BE2C (cell line): ENCODE measurements at places on chromosomes 13 and 19.

- no peak for DNase-seq
Measured at GRCh38 chr13:32857689-32858088, 158.5 kb upstream of the KL start.

- DNase-seq: peak; percentile 46
Measured at GRCh38 chr19:6677883-6678689, 8.1 kb upstream of the TNFSF14 start.

DNA sequence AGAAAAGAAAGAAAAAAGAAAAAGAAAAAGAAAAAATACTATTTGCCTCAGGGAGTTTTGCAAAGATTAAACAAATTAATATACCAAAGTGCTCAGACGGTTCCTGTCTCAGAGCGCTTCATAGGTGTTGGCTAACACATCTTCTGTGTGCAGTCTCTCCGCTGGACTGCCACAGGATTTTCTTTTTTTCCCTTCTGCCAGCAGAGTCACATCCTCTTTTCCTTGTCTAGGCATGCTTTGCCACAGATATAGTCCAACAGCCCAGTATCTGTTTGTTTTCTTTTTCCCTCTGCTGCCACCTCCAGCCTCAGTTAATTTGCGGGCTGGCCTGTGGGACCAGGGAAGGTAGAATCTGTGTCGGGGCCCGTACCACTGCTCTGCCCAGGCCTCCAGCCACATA, 3.4 kb upstream of the URAD start:
- no peak for DNase-seq

DNA sequence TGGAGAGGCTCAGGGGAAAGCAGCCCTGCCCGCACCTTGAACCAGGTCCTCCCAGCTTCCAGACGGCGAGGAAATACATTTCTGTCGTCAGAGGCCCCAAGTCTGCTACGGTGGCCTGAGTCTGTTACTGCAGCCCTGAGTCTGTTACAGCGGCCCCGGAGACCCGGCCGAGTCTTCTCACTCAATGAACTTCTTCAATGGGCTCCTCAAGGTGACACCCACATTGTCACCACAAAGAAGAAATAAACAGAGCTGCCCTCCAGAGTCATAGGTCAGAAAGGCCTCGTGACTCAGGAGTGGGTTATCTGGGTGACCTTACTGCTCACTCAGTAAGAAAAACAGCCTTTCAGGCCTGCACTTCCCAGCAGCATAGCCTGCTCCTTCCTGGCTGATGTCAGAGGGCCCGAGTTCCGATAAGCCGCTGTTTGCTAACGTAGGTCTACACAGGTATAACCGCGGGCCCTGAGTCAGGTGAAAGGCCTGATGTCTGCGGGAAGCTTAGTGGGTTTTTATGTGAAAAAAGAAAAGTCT, 66.9 kb upstream of the TM9SF2 start:
- no peak for DNase-seq

- DNase-seq: no peak
Measured at GRCh38 chr19:5719274-5719960, 529 bp downstream of the LONP1 start.

DNA sequence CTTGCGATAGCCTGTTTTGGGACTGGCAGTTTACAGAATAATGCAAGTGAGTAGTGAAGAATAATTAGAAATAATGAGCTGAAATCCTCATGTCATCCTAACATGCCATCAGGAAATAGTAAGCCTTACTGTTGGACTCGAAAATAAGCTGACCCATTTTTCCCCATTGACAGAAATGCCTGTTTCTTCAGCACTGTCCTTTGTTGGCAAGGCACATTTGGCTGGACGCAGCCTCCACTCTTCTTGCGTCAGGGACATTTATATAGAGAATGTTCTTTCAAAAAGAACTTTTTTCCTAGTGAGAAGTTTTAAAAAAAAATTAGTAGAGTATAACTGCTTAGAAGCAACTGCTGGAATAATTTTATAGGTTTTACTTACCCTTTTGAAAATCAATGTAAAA, 47.1 kb downstream of the ARHGAP35 start:
- no peak for DNase-seq
